ENCODE measurements at places on chromosomes 11 and 22.

- no peak for DNase-seq
These were observed 47.1 kb downstream of the BMAL1 start for GRCh38 chr11:13324709-13325108.

DNA sequence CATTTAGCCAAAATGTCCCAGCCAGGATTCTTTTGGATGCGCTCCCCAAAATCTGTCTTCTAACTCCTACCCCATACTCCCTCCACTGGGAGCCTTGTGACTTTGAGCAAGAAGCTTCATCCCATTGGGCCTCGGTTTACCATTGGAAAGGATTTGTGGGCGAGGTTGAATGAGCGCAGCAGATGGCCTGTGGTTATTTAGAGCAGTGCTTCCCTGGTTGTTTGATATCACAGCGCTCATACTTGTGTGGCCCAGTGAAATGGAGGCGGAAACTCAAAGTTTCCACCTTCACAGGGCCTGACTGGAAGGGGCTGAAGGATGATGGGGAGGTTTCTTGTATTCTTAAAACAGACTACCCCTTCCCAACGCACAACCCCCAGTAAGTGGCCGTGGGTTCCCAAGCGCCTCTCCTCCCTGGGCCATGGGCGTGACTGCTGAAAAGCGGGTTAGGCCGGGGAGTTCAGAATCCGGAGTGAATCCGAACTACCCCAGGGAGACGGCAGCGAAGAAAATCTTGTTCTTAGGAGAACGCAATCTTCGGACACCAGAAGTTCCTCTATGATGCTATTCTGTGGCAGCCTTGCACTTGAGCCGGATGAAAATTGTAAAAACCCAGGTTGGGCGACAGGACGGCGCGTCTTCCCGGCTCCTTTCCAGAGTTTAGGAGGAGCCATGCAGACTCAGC lies 1.2 kb upstream of the ATF4 start:
- peak; percentile 57 for DNase-seq

GRCh38 chr11:129933262-129933661 lies 37.9 kb upstream of the NFRKB start:
- DNase-seq = no peak

- DNase-seq = peak; percentile 60
These were observed 5.9 kb downstream of the LMNTD2 start for GRCh38 chr11:554428-555226.

GRCh38 chr11:88167853-88168252 lies 7.4 kb downstream of the RAB38 start:
- no peak for DNase-seq

GRCh38 chr11:29641201-29641600 lies 375.6 kb downstream of the KCNA4 start:
- DNase-seq = no peak

DNA sequence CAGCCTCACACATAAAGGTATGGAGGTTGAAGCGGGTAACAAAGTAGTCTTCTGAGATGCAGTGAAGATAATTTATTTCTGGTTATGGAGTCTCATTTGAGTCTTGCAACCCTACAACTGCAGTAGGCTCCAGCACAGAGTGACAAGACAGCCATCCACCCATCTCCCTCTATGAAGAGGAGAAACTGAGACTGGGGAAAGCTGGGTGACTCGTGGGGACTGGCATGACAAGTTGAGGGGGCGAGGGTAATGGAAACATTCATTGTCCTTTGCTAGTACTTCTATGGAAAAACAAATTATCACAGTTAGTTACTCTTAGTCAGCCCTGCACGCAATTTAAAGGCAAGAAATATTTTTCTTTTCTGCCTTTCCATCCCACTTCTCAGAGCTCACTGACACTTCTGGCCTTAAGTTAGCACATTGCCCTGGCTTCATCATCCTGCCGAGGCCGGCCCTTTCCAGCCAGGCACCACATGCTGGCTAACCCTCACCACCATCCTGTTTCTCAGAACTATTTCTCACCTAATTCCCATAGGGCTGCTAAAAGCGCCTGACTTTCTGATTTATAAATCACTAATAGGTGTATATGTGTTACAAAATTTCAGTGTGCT lies 361.1 kb downstream of the ETS1 start:
- no peak for DNase-seq

GRCh38 chr11:20656901-20657300 lies 12.5 kb upstream of the NELL1 start:
- DNase-seq = no peak

DNA sequence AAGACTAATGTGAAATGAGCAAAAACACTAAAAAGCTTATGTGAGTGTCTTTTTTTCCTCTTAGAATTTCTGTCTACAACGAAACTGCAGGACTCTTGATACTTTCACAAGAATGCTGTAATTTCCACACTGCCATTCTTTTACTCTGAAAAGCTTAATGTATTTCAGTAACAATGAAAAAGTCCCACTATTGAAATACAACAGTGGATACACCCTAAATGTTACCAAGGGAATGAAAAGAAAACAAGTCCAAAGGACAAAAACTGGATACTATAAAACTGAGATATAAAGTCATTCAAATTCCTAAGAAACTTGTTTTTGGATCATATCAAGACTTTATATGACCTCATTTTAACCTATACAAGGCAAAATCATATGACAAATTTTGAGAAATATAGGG lies 77.4 kb downstream of the SOX6 start:
- no peak for DNase-seq

DNA sequence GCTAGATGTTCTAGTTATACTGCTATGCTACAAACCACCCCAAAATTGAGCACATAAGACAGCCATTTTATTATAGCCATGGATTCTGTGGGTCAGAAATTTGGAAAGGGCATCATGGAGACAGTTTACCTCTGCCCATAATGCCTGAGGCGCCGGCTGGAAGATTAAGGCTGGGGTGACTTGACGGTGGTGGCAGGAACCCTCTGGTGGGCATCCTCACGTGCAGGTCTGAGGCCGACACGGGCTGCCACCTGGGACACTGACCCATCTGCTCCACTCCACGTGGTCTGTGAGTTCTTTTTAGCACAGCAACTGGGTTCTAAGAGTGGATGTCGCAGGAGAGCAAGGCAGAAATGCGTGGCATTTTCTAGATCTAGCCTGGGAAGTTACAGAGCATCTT lies 40.0 kb upstream of the PRDM11 start:
- DNase-seq = no peak

GRCh38 chr22:41910050-41911000 lies 4.5 kb downstream of the SHISA8 start:
- DNase-seq = no peak

- no peak for DNase-seq
These were observed 7.2 kb downstream of the SNAP29 start for GRCh38 chr22:20865875-20866445.

All from HL-60 (cell line).